NCI-H524 treated with DMSO at 0.1 percent for 48 hours (cell line): ENCODE measurements at places on chromosomes 5 and 9.
A peak's percentile ranks its signal among the peaks of the same experiment; 100 is the strongest.

DNA sequence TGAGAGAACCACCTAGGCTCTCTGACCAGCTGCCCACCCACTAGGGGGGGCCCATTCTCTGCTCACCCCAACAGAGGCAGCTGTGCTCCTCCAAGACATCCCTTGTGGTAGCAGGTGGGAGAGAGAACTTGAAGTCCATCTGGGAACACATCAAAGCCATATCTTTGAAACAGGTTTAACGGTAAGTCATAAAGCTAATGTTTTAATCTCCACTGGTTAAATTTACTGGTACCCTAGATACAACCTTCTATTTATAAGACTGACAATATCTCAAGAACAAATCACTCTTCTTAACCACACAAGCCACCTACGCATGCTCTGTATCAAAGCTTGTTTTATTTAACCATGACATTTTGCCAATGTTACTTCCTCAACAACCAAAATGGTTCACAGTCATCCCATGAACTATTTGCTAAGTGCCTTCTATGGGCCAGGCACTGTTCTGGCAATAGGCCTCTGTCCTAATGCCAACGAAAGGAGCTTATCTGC is 20.4 kb downstream of the AUH start:
- DNase-seq: no peak

DNA sequence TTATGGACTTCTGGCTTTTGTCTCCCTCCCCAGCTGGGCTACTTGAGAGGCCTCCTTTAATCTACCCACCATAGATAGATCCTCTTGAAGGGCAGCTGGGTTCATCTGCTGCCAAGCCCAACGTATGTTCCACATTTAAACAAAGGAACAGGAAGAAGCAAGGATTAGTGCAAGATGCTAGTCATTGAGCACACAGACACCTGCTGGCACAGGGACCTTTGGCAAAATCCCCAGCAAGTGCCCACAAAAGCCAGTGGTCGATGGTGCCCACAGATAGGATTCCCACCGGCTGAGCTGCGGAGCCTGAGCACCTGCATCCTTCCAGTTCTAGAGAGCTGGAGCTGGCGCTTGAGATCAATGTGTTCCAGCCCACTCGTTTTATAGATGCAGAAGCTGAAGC is 57.7 kb upstream of the SHB start:
- peak; percentile 94 for DNase-seq

GRCh38 chr9:90053027-90053426 is 448.2 kb downstream of the GADD45G start:
- DNase-seq: no peak

DNA sequence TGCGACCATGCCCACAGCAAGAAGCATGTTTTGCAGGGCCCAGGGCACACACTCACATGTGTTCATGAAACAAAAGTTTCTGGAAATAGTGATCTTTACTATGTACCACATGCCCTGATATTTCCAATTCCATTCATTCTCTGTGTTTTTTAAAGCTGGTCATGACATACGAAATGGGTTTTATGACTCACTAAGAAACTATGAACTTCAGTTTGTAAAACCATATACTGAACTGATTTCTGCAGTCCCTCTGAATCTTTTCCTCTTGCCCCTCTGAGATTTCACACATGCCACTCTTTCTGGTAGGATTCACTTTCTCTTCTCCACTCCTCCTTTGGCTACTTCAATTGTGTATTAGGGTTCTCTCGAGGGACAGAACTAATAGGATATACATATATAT is 416.1 kb upstream of the TRPC7 start:
- no peak for DNase-seq

DNA sequence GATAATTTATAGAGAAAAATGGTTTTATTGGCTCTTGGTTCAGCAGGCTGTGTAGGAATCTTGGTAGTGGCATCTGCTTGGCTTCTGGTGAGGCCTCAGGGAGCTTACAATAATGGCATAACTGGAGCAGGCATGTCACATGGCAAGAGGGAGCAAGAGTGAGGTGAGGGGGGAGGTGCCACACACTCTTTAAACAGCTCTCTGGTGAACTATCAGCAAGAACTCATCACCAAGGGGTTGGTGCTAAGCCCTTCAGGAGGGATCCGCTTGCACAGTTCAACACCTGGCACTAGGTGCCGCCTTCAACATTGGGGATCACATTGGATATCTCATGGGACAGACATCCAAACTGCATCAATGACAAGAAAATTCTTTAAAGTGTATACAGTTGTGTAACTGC is 10.5 kb downstream of the GPBP1 start:
- no peak for DNase-seq

DNA sequence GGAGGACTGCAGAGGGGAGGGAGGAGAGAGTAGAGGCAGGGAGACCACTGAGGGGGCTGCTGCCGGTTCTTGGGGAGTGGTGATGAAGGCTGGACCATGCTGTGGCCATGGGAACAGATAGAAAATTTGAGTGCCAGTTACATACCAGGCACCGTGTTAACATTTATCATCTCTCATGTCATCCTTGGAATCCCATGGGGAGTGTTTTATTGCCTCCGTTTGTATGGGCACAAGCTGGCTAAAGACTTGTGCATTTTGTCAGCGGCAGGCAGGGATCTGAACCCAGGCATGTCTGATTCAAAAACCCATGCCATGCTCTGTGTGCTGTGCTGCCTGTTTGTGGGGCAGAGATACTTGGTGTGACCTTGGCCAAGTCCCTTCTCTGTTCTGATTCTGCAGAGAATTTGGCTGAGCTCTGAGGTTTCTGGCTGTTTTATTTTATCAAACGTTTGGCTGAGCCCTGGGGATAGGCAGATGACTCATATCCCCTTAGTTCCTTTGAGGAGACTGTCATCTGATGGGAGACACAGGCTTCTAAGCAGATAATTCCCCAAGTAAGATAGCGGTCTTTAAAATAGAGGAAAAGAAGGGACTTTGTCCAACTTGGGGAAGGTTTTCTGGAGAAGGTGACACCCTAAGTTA is 22.2 kb downstream of the COL27A1 start:
- DNase-seq: no peak

DNA sequence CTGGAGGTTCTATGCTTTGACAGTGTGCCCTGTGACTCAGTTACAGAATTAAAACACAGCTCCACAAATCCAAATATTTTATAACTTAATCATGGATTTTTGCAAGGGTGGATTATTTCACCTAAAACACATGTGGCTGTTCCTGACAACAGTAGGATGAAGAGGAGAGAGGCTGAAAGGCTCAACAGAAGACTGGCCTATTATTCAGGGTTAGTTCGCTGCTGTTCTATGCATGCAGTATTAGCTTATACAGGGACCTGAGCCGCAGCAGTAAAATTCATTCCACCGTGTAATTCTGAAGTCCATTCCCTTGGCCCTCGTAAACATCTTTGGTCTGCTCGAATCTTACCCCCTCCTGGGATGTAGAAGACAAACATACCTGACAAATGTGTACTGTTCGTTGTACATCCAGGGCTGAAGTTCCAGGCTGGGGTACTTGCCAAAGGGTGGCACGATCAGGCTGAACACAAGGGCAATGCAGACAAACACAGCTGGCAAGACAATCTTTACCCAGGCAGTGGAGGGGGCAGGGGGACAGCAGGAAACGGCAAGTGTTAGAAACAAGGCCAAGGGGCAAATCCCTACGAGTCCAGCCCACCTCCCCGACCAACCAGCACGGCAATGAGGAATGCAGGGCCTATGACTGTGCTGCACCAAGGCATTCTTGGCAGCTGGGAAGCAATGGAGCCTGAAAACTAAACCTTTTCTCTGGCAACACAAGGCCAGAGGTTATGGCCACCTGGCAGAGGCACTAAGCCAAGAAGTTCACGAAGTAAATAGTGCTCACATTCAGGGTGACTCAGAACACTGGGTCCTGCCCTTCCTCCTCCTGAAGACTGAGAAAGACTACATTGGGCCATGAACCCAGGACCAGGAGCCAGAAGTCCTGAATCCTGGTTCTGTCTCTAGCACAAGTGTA is 46.8 kb downstream of the NIPSNAP3B start:
- DNase-seq: no peak
